ENCODE measurements at places on chromosomes 3 and 15.

DNA sequence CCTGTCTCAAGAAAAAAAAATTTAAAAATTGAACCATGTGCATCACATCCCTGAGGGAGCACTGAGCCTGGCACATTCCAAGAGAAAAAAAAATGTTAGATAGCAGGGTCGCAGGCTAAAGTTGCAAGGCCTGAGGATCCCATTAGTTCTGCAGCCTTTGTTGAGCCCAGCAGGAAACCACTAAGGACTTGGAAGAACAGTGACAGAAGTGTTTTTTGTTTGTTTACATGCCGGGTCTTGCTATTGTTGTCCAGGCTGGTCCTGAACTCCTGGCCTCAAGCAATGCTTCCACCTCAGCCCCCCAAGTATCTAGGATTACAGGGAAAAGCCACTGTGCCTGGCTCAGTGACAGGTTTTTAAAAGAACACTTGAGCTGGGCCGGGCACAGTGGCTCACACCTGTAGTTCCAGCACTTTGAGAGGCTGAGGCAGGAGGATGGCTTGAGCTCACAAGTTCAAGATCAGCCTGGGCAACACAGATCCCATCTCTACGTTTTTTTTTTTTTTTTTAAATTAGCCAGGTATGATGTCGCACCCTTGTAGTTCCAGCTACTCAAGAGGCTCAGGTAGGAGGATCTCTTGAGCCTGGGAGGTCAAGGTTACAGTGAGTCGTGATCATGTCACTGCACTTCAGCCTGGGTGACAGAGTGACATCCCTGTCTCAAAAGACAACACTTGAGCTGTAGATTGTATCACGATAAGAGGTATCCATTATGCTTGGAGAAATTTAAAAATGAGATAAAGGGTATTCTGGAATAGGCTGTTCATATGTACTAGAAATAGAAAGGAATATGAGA is 15.2 kb downstream of the CHAC1 start:
- DNase-seq, result no peak

- DNase-seq, result no peak
These were observed 141.7 kb downstream of the OSBPL10 start for GRCh38 chr3:31839144-31839917.

- no peak for DNase-seq
These were observed 25.1 kb upstream of the CTNNB1 start for GRCh38 chr3:41173926-41174885.

GRCh38 chr3:128457937-128458336 is 8.8 kb downstream of the DNAJB8 start:
- no peak for DNase-seq

DNA sequence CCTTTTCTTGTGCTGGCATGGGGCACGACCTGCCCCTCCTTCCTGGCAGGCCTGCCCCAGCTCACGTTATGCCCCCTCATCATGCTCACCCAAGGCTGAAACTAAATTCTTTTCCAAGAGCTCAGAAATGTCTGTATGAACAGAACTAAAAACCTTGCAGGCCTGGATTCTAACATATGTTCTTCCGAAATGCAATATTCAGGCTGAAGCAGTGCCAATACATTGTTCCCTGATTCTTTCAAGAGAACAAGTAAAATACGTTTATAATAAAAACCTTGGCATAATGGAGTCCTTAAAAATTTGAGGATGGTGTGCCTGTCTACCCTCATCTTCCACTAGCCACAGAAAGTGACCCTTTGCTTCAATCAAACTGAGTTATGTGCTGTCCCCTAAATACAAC is 48.5 kb upstream of the ICE2 start:
- no peak for DNase-seq

DNA sequence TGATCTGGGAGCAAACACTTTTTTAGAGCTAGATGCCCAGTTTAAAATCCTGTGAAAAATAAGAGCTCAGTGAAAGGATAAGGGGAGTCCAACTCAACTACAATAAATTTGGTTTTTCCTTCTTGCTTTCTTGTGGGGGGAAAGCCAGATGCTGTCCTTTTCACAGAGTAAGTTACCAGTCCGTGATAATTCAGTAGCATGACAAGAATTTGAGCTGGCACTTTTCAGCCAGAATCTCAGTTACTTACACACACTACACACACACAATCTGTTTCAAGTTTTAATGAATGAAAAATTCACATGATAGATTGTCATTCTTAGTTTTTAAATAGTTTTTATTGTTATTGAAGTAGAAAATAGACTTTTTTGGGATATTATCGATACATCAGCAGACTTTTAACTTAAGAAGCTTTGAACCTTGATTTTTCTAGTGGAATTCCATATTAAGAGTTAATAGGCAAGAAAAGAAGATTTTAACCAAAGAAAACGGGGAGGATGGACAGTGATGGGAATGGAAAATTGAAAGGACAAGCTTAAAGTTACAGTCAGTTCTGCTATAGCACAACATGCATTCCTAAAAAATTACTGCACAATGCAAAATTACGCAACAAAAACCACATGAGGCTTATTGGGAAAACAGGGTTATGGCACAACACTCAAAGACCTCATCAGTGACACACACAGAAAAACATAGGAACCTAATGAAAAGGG is 47.0 kb downstream of the PSMD6 start:
- peak; percentile 95 for DNase-seq

GRCh38 chr3:150985711-150986110 is 13.2 kb upstream of the CLRN1 start:
- no peak for DNase-seq

DNA sequence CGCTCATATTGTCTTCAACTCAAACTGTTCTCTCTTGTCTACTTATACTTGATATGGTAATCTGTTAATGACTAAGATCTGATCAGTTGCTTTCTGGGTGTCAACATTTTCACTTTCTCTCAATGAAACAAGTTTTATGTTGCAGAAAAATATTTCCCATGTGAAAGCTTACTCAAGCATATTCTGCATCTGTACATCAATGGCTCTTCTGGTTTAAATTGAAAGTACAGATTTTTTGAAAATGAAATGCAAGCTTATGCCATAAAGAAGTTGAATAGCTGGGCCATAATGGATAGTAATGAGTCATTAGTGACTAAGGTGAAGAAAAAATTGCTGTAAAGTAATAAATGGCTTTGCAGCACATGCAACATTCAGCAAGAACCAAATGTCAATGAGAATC is 140.7 kb downstream of the BCHE start:
- DNase-seq, result no peak

- DNase-seq, result no peak
These were observed 121.3 kb downstream of the THRB start for GRCh38 chr3:24373198-24373959.

DNA sequence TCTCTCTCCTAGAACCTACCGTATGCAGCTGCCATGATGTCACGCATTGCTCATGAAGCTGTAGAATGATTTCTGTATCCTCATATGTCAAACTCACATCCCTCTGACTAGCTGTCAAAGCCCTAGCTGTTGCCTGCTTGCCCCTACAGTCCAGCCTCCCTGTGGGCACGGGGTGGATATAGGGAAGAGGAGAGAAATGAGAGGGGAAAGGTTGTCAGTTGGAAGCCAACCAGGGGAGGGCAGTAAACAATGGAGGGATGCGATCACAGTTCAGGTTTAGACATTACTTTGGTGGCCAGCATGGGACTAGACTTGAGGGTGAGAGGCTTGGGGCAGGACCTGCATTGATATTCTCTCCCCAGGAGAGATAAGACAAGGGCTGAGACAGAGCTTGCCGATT is 1.7 kb upstream of the HDGFL3 start:
- DNase-seq, result no peak

DNA sequence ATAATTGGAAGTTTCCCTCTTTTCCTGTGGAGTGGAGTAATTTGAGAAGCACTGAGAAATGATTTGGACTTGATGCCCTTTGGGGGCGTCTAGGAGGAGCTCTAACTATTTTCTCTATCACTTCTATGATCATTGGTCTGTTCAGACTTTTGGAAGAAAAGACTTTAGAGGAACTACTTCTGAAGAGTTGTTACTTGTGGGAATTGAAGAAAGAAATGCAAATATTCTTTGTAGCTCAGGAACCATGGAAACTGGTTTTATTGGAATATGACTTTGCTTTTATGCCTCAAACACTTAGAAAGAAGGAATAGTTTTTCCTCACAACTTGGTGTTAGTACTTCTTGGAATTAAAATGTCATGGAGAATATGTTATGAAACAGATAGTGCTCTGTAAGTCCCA is 122.0 kb upstream of the ALDH1A3 start:
- DNase-seq, result no peak

- DNase-seq, result no peak
These were observed 14.2 kb upstream of the MAGI1 start for GRCh38 chr3:66052721-66053549.

- DNase-seq, result no peak
These were observed 38.8 kb downstream of the PYGO1 start for GRCh38 chr15:55549305-55549704.

DNA sequence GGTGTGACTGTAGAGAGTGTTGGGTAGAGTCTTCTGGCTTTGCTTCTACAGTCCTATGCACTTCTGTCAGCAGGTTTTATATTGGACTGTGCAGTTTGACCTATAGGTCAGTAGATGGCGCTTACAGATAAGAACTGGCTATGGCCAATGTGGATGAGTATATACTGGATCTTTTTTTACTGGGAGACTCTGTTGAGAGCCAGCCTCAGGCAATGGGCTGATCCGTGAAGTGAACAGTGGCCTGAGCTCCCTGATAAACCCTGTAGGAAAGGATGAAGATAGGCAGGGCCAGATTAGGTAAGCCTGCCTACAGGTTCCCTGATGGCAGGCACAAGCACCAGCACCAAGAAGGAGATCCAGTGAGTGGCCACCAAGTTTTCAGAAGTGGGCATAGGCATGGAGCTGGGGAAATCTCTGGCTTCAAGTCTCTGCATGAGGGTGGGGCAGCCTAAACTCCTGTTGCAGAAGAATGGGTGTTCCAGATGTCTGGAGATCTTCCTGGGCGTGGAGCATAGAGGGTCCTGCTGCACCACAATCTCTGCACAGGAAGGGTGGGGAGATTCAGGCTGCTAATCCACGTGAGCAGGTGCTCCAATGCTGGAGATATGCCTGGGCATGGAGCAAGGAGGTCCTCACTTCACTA is 326.0 kb upstream of the SGO1 start:
- DNase-seq, result peak; percentile 40

DNA sequence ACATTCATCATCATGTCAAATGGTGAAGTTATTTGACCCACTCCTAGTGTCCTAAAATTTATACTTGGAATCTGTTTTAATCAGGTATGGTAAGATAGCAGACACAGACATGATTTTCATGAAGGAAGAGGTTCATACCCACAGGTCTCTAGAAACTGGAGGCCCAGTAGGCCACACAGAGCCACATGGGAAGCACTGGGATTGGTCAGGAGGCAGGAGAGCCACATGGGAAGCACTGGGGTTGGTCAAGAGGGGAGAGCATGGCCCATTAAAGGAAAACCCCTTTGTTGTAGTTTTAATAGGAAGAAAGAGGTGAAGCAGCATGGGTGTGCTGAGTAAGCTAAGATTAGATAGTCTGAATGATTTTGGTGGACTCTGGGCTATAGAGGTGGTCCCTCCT is 356.9 kb downstream of the MFSD1 start:
- no peak for DNase-seq

DNA sequence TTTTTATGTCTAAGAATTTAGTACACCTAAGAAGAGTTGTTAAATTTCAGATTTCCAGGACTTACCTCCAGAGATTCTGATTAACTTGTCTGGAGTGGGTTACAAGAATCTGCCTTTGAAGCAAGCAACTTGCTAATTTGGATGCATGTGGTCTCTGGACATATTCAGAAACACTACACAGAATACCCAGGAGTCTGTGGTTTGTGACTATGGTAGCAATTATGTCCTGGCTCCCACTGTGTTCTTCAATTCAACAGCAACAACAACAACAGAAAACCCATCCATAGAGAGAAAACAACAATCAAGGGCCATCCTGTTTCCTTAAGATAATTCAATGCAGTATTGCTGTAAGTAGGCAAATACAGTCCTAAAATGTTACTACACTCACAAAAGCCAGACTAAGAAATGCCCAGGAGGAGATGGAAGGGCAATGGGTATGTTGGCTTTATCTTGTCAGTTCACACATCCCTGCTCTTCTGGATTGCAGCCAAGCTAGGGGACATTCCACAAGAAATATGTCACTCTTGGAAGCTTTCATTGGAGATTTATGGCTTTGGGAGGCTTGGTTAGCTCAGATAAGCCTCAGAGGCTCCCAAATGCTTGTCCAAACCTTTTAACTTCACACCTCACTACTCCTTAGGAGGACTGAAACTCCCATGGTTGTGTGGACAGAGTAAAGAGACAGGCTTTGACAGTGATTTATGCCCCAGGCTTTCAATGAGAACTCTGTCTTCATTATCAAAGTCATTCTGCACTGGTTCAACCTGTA is 99.4 kb upstream of the MRPL3 start:
- DNase-seq, result no peak

GRCh38 chr15:39118510-39118909 is 462.4 kb upstream of the THBS1 start:
- peak; percentile 97 for DNase-seq

- DNase-seq, result no peak
These were observed 50.7 kb downstream of the SST start for GRCh38 chr3:187619461-187619860.

- DNase-seq, result no peak
These were observed 26.0 kb downstream of the POC1A start for GRCh38 chr3:52128118-52128683.

DNA sequence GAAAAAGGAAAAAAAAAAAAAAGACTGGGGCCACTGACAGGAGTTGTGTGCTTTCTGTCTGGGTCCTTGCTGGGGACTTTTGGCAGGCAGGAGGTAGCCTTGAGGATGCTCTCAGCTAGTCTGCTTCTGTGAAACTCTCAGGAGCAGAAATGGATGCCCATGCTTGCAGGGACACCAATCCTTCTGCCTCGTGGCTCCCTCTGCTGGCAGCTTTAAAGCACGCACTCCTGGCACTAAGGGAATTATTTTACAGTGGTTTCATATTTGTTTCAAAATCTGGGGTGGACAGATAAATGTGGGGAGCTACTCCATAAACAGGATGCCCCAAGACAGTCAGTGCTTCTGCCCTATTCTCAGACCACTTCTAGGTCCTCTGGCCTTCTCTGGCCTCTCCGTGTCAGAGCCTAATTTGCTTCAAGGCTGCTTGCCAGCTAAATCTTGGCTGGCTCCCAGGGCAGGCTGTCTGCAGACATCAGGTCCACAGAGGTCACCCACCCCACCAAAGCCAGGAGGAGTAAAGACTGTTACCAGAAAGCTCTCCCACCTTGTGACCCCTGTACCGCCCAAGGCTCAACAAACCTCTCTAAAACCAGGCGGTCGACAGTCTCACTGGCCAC is 17.1 kb downstream of the TRAIP start:
- no peak for DNase-seq

- no peak for DNase-seq
These were observed 10.5 kb upstream of the SH3GL3 start for GRCh38 chr15:83436513-83437158.

DNA sequence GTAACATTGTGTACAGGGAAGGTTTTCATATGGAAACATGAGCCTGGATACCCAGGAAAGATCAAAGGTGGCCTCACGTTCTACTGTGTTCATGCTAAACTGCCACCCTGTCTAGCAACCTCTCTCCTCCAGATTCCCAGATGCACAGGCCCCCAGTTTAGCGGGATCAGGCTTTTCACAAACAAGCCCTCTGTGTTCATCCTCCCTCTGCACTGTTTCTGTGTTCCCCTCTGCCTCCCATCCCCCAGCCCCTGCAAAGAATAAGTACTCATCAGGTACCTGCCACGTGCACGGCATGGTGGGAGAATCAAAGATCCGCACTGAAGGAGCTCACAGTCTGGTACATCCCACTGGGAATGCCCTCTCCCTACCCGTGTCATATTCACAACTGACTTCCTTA is 46.1 kb downstream of the TMEM266 start:
- DNase-seq, result no peak

GRCh38 chr3:65785065-65785645 is 253.6 kb downstream of the MAGI1 start:
- no peak for DNase-seq

Measured in GM04503 (cell line).